GM20000 (cell line): ENCODE measurements at places on chromosomes 6 and 20.

DNA sequence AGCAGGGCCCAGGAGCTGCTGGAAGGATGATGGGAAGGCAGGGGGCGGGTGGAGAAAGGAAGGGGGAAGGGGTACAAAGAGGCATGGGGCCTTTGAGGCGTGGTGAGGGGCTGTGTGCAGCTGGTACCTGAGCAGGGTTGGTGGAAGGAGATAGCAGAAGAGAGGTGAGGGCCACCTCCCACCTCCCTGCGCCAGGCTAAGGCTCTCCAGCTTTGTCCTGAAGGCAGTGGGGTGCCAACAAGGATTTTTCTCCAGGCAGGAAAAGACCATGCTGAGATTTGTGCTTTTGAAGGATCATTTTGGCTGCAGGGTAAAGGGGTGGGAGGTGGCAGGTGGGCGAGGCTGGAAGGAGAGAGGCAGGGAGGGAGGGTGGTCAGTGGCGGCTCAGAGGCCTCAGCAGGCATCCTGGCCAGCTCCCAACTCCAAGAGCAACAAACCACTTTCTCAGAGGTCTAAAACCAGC lies 40.8 kb downstream of the NOL4L start:
- DNase-seq, result no peak

GRCh38 chr6:84763003-84763885 lies 1.2 kb downstream of the TBX18 start:
- no peak for DNase-seq

DNA sequence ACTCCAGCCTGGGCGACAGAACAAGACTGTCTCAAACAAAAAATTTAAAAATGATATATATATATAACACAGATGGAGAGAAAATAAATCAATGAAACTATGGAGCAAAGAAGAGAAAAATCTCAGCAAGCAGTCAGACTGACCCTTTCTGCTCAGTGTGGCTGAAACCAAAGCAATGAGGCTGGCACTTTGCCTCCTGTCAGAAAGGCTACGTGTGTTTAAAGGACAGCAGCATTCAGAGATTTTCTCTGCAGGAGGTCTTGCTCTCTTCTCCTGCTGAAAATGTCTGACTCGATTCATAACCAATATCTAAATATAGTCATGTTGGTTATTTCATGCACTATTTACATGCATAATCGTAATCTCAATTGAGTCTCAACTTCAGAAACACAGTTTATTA lies 527.0 kb upstream of the JARID2 start:
- no peak for DNase-seq

DNA sequence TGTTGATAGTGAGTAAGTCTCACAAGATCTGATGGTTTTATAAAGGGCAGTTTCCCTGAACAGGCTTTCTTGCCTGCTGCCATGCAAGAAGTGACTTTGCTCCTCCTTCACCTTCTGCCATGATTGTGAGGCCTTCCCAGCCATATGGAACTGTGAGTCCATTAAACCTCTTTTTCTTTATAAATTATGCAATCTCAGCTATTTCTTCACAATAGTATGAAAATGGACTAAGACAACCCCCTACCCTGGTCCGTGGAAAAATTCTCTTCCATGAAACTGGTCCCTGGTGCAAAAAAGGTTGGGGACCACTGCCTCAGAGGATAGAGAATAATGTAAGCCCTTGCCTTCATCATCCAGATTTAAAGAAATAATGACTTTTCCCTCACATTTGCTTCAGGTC lies 861.3 kb downstream of the QKI start:
- DNase-seq, result no peak

- DNase-seq, result no peak
Observed at GRCh38 chr20:9949563-9949962, 85.2 kb upstream of the ANKEF1 start.

GRCh38 chr6:122726649-122727048 lies 52.9 kb upstream of the FABP7 start:
- DNase-seq, result no peak

DNA sequence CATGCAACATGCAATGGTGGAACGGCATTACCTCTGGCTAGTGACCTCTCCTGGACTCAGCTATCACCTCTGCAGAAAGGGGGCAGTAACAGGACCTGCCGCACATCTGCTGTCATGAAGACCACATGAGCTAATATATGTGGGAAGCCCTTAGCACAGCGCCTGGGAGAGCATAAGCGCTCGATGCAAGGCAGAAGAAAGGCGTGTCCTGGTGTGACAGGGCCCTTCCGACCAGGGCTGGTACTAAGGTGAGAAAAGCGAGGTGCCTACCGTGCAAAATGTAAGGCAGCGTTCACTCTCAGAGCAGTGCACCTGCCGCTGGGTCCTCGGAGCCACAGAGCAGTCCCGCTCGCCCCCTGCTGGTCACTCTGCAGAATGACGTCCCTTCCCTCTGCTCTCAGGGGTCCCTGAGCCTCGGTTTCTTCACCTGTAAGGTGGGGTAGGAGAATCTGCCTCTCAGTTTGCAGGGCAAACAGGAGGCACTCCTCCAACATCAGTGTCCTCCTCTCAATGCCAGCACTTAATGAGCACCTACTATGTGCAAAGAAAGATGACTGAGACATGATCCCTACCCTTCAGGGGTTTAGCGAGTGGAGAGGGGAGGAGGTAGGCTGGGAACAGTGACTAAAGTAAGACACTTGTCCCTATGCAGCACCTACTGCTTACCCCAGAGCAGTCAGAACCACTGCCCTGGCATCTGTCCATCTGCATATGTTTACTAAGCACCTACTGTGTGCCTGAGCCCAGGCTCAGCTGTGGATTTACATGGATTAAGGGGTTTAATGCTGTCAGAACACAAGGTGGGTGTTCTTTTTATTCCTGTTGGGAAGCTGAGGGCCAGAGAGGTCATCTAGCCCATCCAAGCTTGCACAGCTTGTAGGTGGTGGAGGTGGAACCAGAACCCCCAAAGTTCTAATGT lies 41.1 kb upstream of the PTGIS start:
- peak; percentile 82 for DNase-seq
